ENCODE measurements at places on chromosomes 6 and 20. TPM values are rescaled to one million over a fixed set of nuclear protein-coding genes. Genes with fewer than 3 reads are reported as not detected.

- DNase-seq = peak; percentile 92
Observed at GRCh38 chr6:163711615-163712565, 297.4 kb downstream of the QKI start.

DNA sequence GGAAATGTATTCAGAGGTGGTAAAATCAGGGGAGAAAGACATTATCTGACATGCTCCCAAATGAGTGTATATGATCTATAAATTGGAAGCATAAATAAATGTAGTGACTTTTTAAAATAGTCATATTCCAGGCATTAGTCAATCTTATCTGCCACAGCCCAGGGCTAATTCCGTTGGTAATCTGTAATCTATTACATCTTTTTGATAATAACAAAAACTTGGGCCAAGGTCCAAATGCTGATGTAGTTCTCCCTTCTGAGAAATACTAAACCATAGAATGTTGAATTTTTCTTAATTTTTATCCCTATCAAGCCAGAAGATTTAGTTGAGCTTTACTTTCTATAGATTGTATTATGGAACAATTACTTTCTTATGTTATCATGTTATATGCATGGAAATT lies 1279.8 kb downstream of the EPHA7 start:
- no peak for DNase-seq

DNA sequence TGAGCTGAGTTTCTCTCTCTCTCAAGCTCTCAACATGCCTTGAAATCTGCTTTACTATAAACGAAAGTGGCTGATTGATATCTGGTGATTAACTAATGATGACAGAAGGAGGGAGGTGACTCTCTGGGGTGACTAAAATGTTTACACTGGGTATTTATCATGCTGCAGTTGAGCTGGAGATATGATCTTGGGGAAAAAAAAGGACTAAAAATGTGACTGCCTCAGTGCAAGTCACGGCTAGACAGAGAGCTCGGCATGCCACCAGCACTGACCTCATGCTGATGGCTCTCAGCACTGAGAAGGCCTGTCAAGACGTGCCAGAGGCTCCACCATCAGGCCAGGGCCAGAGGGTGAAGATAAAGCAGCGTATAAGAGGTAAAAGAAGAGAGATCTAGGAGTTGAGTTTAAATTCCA lies 103.1 kb upstream of the SPACA1 start:
- peak; percentile 76 for DNase-seq

- no peak for DNase-seq
Observed at GRCh38 chr6:30192076-30192475, 21.1 kb downstream of the TRIM26 start.

GRCh38 chr6:2503816-2504494 lies 246.8 kb downstream of the MYLK4 start:
- DNase-seq = no peak

DNA sequence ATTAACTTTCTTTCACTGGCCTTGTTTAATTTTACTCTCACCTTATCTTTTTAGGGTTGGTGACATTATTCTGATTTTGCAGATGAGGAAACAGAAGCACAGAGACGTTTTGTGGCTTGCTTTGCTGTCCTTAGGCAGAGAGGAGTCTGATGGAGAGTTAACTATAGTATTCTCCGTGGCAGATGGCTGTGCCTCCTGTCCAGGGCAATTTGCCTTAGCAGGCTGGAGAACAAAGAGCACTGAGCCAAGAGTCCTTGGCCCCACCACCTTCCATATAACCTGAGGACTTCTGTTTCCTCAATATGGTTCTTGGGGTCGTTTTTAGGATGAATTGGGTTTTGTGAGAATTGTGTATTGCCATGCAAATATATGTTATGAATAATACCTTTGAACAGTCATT lies 71.4 kb upstream of the BACH2 start:
- DNase-seq = no peak

DNA sequence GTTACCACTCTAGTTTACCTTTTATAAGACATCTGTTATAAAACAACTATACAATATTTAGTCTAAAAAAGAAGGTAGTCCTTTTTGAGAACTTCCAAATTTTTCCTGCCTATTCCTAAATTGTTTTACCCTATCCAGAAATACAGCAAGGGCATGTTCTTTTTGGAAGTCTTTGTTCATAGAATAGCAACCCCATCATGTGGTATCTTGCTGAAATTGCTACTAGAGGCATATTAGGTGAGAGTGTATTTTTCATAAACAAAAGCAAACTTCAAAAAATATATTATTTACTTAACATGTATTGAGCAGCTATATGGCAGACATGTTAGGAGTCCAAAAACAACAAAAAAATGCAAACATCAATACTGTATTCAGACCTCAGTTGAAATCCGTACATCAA lies 371.8 kb upstream of the NRSN1 start:
- no peak for DNase-seq

DNA sequence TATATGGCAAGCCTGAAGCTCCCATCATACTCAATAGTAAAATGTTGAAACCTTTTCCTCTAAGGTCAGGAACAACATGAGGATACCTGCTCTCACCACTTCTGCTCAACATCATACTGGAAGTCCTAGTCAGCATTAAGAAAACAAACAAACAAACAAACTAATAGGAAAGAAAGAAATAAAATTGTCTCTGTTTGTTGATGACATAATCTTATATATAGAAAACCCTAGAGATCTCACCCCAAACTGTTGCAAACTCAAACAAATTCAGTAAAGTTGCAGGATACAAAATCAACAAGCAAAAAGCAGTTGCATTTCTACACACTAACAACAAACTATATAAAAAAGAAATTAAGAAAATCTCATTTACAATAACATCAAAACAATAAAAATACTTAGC lies 20.5 kb downstream of the TTLL2 start:
- no peak for DNase-seq

DNA sequence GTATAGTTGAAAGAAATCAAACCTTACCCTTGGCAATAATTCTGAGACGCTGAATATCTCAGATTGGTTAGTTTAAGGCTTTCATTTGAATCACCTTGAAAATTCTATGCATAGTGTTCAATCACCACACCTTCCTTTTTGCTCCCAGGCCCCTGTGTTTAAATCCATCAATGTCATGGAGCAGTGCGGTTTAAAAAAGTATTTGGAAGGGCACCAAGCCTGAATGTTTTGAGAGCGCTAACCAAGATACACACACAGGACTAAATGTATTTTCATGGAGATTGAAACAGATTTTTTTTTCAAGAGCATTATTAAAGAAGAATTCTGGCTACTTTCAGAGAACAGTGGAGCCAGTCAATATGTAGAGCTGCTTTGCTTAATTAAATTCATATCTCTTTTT lies 195.7 kb downstream of the CENPW start:
- DNase-seq = no peak

DNA sequence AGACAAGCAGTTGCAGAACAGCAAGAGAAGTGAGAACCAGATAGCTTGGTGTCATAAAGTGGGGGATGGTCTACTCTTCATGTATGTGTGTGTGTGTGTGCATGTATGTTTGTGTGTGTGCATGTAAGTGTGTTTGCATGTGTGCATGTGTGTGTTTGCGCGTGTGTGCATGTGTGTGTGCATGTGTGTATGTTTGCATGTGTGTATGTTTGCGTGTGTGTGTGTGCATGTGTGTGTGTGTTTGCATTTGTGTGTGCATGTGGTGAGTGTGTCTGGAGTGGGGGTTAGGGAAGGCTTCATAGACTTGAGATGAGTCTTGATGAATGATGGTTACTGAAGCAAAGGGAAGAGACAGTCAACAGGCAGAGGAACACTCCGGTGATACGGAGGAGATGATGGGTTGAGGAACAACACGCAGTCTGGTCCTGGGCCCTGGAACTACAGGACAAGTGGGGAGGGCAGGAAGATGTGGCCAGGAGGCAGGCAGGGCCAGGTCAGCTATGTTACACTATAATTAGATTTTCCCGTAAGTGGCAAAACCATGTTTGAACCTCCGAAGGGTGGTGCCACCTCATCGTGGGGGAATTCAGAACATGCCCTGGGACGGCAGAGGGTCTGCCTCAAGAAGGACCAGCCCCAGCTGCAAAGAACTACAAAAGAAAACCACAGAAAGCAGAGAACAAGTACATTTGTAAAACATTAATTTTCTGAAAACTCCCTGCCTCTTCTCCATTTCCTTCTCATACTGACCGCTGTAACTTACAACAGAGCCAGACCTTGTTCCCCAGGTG lies 38.7 kb upstream of the PDE10A start:
- DNase-seq = no peak

DNA sequence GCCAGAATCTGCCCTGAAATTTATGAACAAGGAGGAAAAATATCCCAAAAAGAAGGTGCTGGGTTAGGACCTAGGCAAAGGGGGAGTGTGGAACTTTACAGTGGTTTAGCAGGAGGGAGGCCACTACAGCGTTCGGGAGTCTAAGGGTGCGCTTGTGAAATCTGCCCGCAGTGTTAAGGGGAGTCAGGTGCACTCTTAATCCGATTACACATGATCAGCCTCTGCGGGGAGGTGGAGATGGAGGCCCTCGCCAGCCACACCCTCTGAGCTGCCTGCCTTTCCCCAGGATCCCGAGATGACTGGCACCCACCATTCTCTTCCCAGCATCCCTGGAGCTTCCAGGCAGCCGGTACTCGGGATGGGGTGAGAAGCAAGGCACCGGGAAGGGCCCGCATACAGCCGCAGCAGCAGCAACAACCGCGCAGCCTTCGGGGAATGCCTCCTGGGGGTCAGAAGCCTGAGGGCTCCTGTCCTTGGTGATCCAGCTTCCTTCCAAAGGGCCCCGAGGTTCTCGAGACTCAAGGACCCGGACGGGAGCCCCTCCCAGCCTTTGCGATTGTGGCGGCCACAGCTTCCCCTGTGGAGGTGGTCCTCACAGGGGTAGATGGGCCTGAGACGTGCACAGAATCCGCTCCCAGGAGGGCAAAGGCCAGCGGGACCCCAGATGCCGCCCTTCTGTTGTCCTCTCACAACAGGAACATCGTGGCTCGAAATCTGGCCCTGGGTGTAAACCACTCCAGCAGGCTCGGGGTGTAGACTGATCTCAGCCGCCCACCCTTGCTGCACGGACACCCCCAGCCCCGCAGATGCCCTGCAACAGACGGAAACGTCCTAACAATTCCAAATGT lies 57.3 kb upstream of the CST7 start:
- DNase-seq = no peak

GRCh38 chr6:139648430-139649000 lies 274.1 kb upstream of the CITED2 start:
- no peak for DNase-seq

- DNase-seq = no peak
Observed at GRCh38 chr6:119261944-119262284, 87.6 kb downstream of the MAN1A1 start.

GRCh38 chr6:45676380-45676779 lies 298.6 kb upstream of the SUPT3H start:
- DNase-seq = no peak

DNA sequence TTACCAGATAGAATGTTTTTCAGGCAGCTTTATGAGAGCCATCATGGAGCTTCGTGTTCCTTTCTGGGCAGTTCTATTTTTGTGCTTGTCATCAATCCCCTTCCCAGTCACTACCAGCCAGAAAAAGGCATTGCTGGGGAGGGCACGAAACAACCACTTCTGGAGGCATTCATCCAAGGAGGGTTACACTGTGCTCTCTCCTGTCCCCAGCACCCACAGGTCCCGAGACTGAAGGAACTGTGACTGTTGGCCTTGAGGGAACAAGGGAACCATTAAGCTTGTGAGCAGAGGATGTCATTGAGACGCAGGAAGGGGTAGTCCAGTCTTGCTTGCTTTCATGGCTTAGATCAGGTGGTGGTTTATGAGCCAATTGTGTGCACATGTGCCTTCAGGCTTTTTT lies 20.1 kb upstream of the ENPP5 start:
- no peak for DNase-seq

DNA sequence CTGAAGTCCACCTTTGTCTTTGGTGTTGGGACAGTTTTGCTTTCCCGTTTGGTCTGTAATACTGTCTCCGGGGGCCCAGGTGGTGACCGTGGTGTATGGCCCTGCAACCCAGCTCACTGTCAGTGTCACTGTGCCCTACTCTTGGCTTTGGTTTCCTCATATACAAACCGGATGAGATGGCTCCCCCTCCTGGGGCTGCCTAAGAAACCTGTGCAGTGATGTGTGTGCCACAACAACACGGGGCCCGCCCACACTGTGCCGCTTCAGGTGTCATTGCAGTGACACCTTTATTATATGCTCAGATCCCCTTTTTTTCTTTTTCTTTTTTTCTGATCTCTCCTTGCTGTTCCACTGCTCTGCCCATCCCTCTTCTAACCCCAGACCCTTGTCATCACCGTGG lies 73.9 kb downstream of the RAMACL start:
- no peak for DNase-seq

GRCh38 chr20:51315390-51315789 lies 227.1 kb downstream of the NFATC2 start:
- DNase-seq = no peak

DNA sequence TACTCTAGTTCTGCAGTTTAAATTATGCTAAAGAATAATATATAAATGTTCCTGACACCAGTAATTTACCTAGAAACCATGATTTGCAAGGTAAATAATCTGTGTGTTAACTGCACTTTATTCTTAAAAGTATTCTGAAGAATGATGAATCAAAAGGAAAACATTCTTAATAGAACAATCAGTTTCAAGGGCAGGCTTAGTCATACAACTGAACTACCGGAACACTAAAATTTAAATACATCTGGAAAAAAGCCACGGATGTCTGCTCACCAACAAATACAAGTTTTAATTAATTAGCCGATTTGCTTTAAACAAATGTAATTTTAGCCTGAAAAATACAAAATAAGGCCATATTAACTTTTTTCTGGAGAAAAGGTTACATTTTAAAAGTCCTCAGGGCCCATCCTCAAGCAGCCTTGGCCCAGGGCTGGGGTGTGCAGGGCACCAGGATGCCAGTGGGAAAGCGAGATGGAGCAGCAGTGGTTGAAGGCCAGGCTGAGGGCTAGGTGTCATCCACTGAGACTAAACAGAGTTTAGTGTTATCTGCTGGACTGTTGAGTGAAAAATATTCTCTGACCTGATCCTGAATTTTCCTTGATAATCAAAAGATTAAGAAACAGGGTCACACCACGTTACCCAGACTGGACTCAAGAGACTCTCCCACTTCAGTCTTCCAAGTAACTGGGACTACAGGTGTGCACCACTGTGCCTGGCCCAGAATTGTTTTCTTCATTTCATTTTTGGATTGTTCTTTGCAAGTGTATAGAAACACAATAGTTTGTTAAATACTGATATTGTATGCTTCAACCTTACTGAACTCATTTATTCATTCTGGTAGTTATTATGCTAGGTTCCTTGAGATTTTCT lies 88.2 kb upstream of the DST start:
- DNase-seq = no peak

GRCh38 chr20:48770700-48771442 lies 56.9 kb downstream of the PREX1 start:
- DNase-seq = no peak

- DNase-seq = no peak
Observed at GRCh38 chr6:167113047-167113754, 9.7 kb upstream of the CCR6 start.

Gene GFRAL
- not detected for polyA plus RNA-seq

Gene ANGPT4
- polyA plus RNA-seq = 0.17 TPM

Gene ZBTB46
- 23.8 TPM for polyA plus RNA-seq

Gene BTN1A1
- 0.08 TPM for polyA plus RNA-seq

Gene FAM209B
- polyA plus RNA-seq = not detected

Gene OR2B3
- polyA plus RNA-seq = not detected

Gene EGFL8
- polyA plus RNA-seq = 30.0 TPM

Gene MDN1
- polyA plus RNA-seq = 27.9 TPM

Gene EFCAB8
- polyA plus RNA-seq = not detected

Gene SLC17A2
- polyA plus RNA-seq = not detected

Gene SAMD3
- not detected for polyA plus RNA-seq
